Effector memory CD4-positive, alpha-beta T cell (primary cell): ENCODE measurements at places on chromosomes 5 and 9.

GRCh38 chr5:69007726-69008368 is 86.0 kb upstream of the SLC30A5 start:
- peak; percentile 16 for DNase-seq

DNA sequence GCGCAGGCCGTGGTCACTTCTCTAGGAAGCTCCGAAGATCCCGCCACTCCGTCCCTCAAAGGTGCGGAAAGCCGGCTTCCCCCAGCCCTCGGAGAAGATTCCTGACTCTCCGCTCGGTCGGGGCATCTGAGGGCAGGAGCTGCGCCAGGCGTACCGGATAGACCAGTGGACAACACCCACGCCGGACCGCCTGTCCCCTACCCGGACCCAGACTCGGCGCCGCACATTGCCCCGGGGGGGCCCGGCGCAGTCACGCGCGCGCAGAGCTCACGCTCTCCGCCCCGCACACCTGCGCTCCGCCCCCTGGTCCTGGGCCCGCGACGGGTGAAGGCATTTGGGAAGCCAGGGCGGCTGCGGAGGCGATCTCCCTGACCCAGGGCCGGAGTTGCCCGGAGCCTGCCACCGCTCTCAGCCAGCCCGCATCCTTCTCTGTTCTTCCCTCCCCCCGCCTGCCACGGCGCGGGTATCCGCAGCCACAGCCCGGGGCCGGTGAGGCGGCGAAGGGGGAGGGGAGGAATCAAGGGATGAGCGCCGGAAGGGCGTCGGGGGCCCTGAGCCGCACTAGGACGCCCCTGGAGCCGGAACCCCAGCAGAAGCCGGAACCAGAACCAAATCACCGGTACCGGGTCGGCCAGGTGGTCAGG is 448 bp downstream of the RELL2 start:
- DNase-seq, result peak; percentile 14

GRCh38 chr5:112004867-112005622 is 248.1 kb upstream of the NREP start:
- no peak for DNase-seq

GRCh38 chr5:172906436-172906835 is 52.8 kb upstream of the RPL26L1 start:
- no peak for DNase-seq

DNA sequence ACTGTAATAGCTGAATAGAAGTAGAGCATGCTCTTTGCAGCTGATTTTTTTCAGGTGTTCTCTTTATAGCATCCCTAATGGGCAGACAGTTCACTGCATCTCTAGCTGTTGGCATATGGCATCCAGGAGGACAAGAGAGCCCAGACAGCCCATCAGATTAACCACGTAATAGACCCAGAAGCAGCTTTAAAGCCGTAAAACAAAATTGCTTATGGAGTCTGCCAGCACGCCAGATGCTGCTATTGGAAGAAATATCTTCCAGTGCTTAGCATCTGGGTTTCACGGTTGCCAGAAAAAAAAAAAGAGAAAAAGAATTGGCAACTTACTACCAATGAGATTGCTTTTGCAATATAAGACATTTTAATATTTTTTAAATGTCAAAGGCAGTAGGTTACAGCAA is 869.4 kb upstream of the NUDT12 start:
- no peak for DNase-seq

GRCh38 chr9:124410321-124410913 is 4.8 kb downstream of the PSMB7 start:
- DNase-seq, result no peak

DNA sequence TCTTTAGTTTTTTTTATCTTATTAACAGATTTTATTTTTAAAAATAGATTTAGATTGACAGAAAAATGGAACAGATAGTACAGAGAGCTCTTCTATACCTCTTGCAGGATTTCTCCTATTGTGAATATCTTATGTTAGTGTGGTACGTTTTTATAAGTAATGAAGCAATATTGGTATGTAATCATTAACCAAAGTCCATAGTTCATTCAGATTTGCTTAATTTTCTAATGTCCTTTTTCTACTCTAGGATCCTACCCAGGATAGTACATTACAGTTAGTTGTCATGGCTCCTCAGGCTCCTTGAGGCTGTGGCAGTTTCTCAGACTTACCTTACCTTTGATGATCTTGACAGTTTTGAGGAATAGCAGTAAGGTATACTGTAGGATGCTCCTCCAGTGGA is 30.4 kb downstream of the PPP2R2B start:
- no peak for DNase-seq

GRCh38 chr5:133331941-133332340 is 280.1 kb downstream of the HSPA4 start:
- no peak for DNase-seq

- no peak for DNase-seq
These were observed 111.2 kb downstream of the EDIL3 start for GRCh38 chr5:84273517-84273883.

DNA sequence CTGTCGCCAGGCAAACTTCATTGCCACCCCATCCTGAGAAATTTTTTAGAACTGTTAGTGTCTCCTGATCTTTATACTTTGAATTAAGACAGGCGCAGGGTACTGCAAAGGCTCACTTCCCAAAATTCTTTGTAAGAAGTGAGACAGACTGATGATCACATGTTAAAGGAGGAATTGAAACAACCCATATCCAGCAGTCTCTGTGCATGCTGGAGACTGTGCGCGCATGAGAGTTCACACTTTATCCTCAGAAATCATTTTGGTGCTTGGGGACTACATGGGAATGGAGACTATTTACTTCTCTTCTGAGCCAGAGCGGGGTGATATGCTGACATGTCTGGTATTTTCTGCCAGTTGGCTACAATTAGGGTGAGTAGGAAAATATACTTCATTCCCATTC is 91.2 kb downstream of the ZNF474 start:
- no peak for DNase-seq

DNA sequence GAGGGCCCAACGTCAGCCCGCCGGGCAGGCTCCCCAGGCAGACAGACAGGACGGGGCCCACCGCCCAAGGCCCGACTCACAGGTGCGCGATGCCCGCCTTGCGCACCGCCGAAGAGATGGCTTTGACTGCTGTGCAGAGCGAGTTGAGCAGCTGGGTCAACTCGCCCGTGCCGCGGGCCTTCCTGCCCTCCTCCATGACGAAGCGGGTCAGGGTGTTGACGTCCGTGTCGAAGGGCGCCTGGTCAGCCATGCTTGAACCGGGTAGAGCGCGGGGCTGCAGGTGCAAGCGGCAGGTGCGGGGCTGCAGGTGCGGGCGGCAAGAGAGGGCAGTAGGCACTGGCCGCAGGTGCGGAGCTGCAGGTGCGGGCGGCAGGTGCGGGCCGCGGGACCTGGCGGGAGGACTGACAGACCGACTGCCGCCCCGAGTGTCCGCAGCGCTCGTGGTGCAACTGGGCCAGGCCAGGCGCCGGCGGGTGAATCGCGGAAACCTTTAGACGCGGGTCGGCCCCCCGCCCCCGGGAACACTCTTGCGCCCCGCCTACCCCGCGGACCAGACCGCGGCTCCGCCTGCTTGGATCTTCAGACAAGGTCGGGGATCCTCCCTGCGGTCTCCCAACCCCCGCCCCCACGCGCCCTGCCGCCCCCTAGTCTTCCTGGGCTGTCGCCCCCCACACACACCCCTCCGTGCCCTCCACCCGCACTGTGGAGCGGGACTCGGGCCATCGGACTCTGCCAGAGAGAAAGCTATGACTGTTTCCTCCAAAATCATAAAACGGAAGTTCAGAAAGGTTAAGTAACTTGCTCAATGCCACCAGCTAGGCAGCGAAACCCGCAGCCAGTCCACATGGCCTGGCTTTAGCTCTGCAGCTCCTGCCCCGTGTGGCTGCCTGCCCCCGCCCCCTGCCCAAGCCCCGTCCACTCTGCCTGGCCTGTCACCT is at the start of gene FBP1:
FBP1 (minus strand) TSS at position 458 of the 938 bp plus-strand sequence; CDS start at position 250, 208 bp downstream.
- peak; percentile 8 for DNase-seq

DNA sequence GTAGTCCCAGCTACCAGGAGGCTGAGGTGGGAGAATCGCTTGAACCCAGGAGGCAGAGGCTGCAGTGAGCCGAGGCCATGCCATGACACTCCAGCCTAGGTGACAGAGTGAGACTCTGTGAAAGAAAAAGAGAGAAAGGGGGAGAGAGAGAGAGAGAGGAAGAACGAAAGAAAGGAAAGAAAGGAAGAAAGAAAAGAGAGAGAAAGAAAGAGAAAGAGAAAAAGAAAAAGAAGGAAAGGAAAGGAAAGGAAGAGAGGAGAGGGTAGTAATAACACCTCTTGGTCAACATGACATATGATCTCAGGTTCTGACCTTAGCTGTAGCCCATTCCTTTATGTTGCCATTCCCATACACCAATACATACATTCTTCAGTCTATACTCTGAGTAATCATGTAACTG is 14.1 kb downstream of the FBXW11 start:
- DNase-seq, result no peak

DNA sequence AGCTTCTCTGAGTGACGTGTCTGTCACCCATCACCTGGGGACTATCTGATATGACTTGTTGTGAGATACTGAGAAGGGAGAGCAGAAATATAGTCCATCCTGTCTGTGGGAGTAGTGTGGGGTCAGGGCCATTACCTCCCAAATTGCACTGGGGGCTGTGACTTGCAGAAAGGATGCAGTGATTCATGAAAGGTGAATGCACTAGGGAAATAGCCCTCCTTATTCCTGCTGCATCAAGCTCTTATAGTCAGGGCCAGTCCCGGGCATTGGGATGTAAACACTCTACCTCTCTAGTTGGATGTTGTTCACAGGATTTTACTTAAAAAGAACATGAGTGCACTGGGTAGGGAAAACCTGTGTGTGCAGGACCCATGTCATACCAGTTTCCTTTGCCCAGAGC is 124.8 kb downstream of the STK32A start:
- no peak for DNase-seq

- DNase-seq, result no peak
These were observed 132.0 kb downstream of the WNK2 start for GRCh38 chr9:93315960-93316359.

- no peak for DNase-seq
These were observed 1.5 kb downstream of the CATSPER3 start for GRCh38 chr5:134969166-134969565.

- DNase-seq, result no peak
These were observed 12.9 kb upstream of the KLF9 start for GRCh38 chr9:70427161-70427945.

- no peak for DNase-seq
These were observed 333.5 kb downstream of the EFNA5 start for GRCh38 chr5:107337281-107337680.

- no peak for DNase-seq
These were observed 51.1 kb downstream of the C9orf152 start for GRCh38 chr9:110156902-110157301.

GRCh38 chr5:104295991-104296390 is 733.4 kb upstream of the NUDT12 start:
- no peak for DNase-seq

DNA sequence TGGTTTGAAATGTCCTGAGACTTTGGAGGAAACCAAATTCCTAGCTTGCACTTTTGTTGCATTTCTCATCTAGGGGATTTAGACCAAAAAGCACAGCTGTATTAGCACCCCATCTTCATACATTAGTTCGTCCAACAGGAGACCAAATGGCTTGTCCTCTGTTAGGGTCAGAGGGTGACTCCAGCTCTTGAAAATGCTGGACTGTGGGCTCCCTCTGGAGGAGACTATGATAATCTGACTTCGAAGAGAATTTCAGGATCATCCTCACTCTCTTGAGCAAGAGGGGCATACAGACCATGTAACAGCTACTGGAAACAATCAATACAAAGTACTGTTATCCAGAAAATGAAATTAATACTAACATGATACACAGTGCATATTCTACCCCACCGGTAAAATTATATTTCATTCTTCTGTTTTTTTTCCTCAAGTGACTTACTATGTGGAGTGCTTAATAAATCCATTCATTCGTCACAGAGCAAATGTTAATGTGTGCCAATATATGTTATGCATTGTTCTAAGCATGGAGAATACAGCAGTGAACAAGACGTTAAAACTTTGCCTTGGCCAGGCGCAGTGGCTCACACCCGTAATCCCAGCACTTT is 63.7 kb upstream of the PPP2CA start:
- DNase-seq, result peak; percentile 29

DNA sequence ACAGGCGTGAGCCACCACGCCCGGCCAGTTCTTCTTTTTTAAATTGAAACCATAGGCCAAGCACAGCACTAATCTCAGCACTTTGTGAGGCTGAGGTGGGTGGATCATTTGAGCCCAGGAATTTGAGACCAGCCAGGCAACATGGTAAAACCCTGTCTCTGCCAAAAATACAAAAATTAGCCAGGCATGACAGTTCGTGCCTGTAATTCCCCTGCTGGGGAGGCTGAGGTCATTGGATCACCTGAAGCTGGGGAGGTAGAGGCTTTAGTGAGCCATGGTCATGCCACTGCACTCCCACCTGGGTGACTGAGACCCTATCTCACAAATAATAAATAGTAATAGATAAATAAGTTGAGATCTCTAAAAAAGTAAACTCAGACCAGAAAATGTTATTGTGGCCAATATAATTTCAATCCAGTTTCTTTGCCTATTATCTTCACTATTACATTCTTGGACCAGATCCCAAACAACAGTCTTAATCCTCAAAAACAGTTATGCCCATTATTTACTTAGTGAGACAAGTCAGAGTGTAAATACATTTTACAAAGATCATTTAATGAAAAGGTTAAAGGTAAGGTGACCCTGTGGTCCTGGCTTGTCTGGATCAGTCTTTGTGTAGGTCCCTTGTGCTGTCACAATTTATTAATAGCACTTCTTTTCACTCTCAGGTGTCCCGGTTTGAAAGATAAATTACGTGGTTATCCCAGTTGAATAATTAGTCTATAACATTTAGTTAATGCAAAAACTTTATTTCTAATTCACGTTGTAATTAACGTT is 53.6 kb downstream of the RAB24 start:
- no peak for DNase-seq

DNA sequence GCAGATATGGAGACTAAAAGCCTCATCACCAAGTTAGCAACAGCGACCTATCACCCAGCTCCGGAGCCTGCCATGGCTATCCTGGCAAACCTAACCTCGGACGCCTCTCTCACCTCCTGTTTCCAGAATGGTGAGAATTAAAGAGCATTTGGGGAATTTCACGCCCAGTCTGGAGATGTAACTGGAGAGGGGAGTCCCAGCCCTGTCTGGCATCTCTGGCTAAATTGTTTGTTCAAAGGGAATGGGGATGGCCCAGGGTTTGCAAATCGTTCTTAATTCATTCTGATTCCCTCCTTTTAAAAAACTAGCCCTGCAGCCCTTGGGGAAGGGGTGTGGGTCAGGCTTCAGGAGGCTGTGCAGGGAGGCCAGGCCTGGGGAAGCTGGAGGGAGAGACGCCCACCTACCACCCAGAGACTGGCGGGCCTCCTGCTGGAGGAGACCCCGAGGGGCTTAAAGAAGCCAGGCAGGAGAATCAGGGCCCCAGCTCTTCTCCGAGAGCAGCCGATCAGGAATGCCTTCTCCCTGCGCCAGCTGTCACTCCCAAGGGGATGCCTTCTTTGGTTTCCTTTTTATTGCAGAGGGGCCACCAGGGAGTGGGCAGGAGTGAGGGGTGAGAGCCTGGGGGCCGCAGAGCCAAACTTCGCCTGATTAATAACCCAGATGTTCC is 964 bp upstream of the COL5A1 start:
- DNase-seq, result no peak
